Stimulated activated CD4-positive, alpha-beta T cell treated with anti-CD3 and anti-CD28 coated beads, Interleukin-4, amount 100 ng/mL, for 48 hours (primary cell): ENCODE measurements at places on chromosomes 5 and 9.

DNA sequence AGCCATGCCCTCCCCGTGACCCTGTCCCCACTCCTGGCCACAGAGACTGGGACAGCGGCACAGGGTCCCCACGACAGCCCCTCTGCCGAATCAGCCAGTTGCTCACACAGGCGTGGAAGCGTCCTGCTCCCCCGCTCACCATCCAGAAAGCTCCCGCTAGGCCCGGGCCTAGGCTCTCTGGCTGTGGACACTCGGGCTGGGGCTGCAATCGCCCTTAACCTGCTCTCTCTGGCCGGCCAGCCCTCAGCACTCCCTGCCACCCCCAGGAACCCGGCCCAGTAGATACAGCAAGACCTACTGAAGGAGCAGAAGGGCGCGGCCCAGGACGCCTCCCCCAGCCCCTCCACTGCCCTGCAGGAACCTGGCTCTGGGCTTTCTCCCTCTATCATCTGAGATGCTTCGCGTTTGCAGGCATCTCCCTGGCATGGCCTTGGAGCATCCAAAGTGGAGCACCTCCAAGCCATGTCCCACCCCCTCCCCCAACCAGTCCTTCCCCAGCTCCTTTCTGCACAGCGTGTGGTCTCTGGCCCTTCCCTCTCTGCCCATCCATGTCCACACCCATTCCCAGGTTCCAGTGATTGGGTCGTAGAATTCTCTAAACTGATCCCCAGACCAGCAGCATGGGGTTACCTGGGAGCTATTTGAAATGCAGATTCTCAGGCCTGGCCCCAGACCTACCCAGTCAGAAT is 113.7 kb upstream of the LMX1B start:
- no peak for DNase-seq

DNA sequence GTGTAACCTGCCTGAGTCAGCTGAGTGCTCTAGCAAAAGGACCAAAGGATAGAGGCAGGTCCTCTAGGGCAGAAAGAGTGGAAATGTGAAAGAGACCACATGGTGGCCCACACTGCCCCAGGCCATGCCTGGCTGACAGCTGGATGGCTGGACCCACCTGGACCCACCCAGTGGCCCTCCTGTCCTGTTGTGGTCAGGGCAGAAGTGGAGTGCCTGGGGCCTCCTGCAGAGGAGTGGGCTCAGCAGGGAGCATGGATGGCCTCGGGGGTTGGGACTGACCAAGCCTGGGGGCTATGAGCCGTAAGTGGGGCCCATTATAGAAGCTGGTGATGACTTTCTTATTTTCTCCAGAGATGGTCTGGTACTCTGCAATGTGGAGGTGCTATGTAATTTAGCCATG is 55.7 kb upstream of the FAM120AOS start:
- DNase-seq = no peak

DNA sequence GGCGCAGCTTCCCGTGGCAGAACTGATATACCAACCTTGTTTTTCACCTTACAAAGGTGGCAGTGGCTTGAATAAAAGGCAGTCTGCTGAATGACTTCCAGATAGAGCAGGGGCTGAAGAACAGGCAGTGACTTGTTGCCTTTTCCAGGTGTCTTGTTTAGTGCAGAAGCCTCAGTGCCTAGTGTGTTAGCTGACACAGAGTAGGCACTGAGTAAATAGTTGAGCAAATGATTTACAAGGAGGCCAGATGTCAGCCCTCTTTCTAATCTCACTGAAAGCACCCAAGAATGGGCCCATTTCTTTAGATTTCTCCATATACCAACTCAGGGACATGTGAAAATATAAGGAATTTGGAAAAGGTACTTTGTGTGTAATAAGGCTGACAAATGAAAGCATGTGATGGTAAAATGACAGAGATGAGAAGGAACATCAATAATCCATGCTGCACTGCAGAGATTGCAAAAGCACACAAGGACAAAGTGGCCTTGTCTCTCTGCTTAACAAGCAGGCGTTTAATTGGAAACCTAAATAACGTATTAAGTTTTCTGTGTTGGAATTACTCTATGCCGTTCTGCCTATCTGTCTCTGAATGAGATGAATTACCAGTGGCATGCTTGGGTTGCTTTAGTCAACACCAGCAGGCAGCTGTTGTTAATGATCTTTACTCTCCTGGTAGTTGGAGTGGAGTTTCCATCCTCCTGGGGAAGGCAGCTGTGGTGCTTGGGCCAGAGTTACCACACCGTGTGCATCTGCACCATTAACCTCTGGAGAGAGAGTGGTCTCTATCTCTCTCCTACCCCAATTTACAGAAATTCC is 360.1 kb upstream of the C9orf72 start:
- no peak for DNase-seq

DNA sequence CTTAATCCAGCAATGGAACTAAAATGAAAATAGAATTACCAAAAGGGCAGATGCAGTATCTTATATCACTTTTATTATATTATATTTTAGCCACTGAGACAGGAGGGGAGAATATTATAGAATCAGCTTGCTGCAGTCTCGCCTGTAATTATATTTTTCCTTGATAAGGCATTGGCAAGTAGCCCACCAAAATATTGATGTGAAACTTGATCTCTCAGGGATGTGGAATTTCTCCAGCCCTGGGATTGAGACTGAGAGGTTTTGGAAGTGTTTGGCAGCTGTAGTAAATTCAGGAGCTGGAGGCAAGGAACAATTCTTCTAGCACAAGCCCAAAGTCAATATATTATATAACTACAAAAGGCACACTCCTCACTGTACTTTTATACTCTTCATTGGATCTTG is 142.1 kb upstream of the ADAMTSL1 start:
- DNase-seq = no peak

DNA sequence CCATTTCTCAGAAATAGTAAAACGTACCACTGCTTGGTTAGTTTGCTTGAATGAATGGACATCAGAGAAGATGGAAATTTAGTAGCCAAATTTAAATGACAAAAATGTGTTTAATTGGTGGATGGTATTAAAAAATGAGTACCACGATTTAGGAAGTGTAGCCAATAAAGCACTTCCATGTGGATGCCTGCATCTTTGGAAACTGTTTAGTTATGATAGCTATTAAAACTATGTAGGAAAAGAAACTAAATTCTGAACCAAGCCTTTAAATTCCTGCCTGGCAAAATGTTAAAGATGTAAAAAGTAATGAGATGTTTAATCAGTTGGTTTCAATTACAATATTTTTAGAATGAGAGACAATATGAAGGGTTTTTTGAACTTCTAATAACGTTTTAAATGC is 94.8 kb downstream of the NUDT12 start:
- DNase-seq = no peak

GRCh38 chr9:114263853-114264510 is 58.9 kb upstream of the ORM1 start:
- no peak for DNase-seq

GRCh38 chr9:98248737-98249474 is 6.5 kb downstream of the TBC1D2 start:
- no peak for DNase-seq

GRCh38 chr9:94127806-94128205 is 43.5 kb downstream of the PTPDC1 start:
- no peak for DNase-seq

DNA sequence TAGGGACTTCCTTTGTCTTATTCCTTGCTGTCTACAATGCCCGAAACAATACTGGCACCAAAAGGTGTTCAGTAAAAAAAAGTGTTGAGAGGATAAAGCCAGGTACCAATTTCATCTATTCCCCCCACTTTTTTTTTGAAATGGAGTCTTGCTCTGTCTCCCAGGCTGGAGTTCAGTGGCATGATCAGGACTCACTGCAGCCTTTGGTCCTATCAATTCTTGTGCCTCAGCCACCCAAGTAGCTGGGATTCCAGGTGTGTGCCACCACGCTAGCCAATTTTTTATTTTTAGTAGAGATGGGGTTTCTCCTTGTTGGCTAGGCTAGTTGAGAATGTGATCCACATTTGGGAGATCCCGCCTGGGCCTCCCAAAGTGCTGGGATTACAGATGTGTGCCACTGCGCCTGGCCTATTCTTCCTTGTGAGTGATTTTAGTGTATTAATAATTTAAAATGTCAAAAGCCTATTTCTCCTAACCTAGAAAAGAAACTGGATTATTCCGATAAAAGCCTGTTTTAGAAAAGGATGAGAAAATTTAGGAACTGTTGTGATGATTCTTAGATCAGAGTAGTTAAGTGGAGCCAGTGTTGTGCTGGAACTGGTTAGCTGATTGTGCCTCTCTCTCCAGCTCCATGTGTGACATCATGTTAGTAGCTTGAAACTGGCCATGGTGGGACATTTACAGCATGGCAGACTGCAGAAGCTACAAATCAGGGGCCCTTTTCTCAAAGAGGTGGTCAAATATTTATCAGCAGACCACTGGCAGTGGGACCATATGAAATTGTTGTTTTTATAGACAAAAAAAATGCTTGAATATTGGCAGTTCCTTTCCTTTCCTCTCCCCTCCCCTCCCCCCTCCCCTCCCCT is 14.3 kb downstream of the CDC42SE2 start:
- DNase-seq = no peak

- DNase-seq = no peak
Measured at GRCh38 chr5:67253911-67254310, 57.3 kb upstream of the CD180 start.

GRCh38 chr9:134522502-134522848 is 119.1 kb upstream of the COL5A1 start:
- no peak for DNase-seq

GRCh38 chr9:105359892-105360291 is 87.9 kb upstream of the FSD1L start:
- peak; percentile 26 for DNase-seq

GRCh38 chr5:95035891-95036685 is 248.8 kb downstream of the MCTP1 start:
- no peak for DNase-seq

DNA sequence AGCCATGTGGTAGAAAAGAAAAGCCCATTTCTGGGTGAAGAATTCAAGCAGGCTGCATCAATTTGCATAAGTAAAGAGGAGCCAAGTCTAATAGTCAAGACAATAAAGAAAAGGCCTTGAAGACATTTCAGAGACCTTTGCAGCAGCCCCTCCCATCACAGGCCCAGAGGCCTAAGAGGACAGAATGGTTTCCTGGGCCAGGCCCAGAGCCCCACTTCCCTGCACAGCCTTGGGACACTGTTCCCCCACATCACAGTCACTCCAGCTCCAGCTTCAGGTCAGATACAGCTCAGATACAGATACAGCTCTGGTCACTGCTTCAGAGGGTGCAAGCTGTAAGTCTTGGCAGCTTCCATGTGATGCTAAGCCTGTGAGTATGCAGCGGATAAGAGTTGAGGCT is 29.1 kb downstream of the PLGRKT start:
- no peak for DNase-seq

- no peak for DNase-seq
Measured at GRCh38 chr9:104232781-104233341, 138.8 kb downstream of the SMC2 start.

GRCh38 chr5:157067005-157067404 is 8.1 kb upstream of the HAVCR1 start:
- DNase-seq = no peak

DNA sequence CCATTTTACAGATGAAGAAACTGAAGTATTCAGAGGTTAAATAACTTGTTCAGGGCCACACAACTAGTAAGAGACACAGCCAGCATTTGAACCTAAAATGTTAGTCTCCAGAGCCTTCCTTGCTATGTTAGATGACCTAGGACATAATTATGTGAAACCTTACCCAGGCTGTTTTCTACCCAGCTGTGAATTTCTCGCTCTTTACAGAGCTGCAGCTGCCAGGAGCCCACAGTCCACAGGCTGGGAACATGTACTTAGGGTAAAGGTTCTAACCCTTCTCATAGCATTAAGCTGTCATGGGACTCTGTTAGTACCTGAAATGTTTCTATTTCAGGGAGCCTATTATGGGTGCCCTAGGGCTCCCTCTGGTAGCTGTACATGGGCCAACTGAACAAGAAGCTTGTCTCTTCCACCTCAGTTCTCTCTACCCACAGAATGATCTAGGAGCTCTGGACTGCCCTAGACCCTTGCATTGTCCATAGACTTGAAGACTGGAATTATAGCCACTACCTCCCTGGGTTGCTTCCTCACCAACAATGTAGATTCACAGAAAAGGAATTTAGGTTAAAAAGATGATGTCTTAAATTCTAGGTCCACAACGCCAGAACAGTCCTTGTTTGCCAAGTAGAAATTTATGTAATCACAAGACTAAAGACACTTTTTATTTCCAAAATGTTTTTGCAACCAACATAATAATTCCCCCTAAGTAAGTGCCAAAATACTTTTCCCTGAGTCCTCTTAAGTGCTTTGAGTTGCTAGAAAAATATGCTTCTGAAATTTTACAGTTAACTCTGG is 262.9 kb downstream of the PIK3R1 start:
- DNase-seq = no peak

GRCh38 chr5:9498541-9499497 is 47.1 kb downstream of the SEMA5A start:
- DNase-seq = no peak

GRCh38 chr9:6673326-6674025 is 27.9 kb upstream of the GLDC start:
- DNase-seq = no peak

DNA sequence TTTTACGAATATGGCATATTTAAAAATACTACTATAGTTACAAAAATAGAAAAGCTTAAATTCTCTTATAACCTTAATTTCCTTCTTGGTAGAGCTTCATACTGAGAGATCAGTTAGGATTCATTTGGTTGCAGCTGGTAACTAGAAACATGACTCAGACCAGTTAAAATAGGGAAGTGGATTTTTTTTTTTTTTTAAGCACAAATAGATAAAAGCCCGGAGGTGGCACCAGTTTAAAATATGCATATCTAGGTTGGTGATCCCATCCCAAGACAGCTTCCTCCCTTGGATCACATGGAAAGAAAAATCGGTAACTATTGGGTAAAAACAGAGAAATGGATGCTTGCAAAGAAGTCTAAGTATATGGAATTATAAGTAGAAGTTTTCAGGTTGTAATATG is 1634.3 kb downstream of the MAT2B start:
- no peak for DNase-seq

GRCh38 chr5:72673623-72674022 is 142.8 kb upstream of the TNPO1 start:
- no peak for DNase-seq

DNA sequence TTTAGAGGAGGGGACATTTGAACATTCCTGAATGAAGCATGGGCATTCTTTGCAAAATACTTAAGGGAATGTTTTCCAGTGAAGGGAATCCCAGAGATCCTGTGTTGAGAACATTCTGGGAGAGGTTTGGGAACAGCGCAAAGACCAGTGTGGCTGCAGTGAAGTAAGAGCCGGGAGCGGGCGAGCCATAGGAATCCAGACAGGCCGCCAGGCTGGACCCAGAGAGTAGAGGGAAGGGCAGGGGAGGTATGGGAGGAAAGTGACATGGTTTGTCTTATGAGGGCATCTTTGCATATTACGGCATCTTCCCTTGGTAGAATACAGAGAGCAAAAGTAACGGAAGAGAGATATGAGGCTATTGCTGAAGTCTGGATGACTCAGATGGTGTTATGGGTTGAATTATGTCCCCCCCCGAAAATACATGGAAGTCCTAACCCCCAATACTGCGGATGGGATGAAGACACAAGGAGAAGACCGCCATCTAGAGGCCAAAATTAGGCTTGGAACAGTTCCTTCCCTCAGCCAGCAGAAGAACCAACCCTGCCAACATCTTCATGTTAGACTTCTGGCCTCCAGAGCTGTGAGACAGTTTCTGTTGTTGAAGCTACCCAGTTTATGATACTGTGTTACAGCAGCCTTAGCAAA is 268.2 kb downstream of the MAST4 start:
- no peak for DNase-seq

- no peak for DNase-seq
Measured at GRCh38 chr5:133926489-133927299, 41.7 kb downstream of the C5orf15 start.
